ENCODE measurements at places on chromosomes 4 and X.

DNA sequence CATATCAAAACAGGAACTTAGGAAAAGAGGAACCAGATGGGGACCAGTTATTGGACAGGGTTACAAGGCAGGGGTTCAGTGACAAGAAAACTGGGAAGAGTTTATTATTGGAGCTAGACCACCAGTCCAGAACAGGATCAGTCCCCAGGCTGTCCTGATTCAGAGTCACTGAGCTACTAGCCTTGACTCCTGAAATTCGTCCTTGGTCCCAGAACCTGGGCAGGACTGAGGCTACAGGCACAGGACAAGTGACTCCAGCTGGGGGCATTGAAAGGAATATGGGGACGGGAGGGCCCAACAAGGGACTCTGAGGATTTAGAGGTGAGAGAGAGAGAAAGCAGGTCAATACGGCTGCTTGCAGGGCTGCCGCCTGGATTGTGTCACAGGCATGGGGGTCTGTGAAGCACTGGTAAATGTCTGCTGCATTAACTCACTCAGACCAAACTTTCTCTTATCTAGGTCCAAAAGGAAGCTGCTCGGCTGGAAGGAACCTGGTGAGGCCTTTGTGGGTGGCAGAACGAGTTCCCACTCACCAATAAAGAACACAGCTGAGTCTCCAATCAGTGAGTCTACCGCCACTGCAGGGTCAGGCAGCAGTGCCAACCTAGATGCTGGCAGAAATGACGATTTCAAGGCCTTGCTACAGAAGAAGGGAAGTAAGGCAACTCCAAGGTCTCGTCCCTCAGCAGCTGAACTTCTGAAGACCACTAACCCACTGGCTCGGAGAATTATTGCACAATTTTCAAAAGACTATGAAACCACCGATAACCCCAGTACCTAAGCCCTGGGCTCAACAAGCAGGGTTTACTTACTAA lies 11.3 kb upstream of the RTL5 start:
- DNase-seq = no peak

- no peak for DNase-seq
Observed at GRCh38 chr4:185357211-185357610, 38.5 kb downstream of the LRP2BP start.

- DNase-seq = no peak
Observed at GRCh38 chr4:176436293-176436973, 116.7 kb downstream of the SPCS3 start.

DNA sequence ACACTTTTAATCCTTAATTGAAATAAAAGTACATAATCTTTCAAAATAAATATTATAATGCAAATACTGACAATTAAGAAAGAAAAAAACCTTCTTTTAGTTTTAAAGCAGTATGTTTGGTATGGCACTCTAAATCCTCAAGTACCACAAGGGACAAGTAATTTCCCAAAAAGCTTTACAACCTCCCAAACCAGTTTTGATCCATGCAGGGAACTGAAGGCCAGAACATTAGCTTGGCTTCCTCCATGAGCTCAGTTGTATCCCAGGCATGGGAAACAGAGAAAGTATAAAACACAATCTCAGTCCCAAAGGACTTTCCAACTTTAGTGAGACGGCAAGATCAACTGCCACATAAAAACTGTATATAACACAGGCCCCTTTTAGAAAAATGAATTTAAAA lies 82.2 kb downstream of the ZNF330 start:
- no peak for DNase-seq

DNA sequence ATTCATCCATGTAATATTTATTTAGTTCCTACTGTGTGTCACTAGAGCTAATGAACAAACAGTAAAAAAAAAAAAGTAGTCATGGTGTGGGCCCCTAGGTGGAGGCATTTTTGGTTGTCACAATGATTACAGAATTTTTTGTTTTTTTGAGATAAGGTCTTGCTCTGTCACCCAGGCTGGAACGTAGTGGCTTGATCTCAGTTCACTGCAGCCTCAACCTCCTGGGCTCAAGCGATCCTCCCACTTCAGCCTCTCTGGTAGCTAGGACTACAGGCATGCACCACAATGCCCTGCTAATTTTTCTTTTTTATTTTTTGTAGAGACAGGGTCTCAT lies 22.0 kb downstream of the DNAAF6 start:
- DNase-seq = no peak

DNA sequence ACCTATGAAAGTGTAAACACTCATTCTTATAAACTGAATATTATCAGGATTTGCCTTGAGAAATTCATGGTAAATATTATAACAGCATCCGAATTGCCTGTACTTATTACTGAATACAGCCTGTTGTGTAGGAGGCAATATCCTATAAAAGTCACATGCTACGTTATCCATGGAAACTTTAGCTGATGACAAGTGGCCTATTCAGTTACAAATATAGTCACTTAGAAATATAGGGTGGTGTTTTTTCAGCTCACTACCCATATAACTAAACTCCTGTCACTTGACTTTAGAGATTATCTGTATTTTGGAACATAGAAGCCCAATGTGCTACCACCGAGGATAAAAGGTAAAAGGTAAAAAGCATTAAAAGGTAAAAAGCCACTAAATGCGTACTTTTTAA lies 493.4 kb downstream of the INPP4B start:
- DNase-seq = no peak

DNA sequence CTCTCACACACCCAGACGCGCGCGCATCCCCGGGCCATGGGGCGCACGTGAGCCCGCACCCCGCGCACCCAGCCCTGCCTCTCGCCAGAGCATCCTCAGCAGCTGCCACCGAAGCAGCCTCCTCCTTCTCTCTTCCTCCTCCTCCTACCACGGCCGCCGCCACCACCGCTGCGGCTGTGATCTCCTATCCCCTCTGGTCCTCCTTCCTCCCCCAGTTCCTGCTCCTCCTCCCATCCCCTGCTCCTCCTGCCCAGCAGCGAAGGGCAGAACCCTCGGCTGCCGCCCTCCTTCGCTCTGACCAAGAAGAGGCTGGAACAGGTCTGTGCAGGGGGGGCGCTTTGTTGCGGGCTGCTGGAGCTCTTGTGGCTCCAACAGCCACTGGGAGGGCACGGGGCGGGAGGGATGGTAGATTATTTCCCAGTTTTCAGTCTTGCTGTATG lies 148.7 kb upstream of the CHRDL1 start:
- peak; percentile 30 for DNase-seq

DNA sequence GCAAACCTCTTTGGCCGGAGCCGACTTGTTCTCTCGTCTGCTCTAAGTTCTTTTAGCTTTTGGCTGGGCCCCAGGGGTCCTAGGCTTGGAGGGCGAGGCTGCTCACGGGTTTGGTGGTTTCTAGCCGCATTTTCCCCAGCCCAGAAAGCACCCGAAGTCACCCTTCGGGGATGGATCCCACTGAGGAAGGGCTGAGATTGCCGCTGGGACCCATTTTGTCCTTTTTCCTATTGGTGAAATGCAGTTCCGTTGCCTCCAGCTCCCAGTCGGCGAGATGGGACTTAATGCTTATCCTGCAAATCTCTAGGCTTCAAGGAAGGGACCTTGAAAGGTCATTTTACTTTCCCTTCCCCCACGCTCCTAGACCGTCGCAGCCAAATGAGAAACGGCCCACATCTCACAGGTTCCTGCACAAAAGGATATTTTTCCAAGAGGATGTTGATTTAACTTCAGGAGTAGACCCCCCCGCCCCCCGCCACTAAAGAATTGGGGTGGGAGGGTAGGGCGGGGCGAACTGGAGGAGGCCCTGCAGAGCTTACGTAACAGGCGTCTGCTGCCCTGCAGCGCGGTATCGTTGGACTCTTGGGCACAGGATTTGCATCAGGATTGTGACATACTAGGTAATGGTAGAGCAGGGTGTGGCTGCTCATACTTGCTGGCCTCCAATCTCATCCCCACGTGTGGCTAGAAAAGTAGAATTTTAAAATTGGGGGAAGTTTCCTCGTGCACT lies 564 bp downstream of the PGK1 start:
- peak; percentile 31 for DNase-seq

DNA sequence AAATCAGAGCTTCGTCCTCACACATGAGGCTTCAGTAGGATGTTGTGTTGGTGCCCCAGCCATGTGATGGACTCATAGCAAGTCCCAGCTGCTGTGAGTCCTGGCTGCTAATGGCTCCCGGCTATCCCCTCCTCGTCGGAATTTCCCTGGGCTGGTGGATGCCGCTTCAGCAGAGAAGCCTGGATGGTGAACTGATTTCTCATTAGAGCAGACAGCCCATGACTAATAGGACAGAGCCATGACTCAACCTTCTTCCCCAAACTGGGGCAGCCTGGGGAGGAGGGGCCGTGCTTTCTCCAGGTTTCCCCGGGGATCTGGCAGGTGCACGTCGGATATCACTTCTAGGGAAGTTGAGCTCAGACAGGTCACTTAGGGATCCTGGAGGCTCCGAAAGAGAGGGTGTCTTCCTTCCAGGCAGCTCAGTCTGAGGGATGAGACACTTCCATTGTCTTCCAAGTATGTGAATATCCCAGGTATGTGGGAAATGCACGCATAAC lies 112.7 kb downstream of the ASMT start:
- no peak for DNase-seq

DNA sequence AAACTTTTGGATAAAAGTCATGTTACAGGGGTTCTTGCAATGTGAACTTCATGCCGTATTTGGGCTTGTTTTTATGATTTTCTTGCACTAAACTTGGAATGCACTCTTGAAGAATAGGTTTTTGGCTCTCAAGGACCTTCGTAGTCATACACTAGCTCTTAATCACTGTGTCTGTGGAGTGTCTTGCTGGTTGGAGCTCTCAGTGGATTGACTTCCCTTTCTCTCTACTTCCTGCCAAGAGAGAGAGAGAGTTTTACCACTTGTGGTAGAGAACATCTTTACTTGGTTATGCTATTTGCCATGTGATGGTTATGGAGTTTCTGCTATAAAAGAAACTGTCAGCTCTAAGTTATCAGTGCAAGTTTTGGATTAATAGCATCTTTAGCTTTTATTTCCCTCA lies 112.4 kb downstream of the BMPR1B start:
- DNase-seq = no peak

GRCh38 chrX:130545796-130546195 lies 144.0 kb downstream of the RBMX2 start:
- DNase-seq = no peak

DNA sequence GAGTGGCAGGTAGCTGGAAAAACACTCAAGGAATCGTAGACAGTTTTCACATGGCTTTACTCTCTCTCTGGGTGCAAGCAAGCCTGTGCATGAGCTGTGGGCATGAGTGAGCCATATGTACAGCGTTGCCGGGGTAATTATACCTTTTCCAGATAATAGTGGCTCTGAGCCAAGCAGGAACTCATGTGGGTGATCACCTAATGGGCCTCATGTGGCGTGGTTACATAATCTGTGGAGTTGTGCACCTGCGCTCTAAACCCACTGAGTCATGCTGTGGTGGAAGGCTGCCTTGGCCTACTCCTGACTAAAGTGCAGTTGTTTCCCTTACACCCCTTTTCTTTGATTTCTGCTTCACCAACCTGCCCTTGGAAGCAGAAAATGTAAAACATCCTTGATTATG lies 1564.5 kb upstream of the PCDH10 start:
- DNase-seq = no peak

GRCh38 chr4:99336553-99336952 lies 15.4 kb upstream of the ADH1B start:
- DNase-seq = no peak

DNA sequence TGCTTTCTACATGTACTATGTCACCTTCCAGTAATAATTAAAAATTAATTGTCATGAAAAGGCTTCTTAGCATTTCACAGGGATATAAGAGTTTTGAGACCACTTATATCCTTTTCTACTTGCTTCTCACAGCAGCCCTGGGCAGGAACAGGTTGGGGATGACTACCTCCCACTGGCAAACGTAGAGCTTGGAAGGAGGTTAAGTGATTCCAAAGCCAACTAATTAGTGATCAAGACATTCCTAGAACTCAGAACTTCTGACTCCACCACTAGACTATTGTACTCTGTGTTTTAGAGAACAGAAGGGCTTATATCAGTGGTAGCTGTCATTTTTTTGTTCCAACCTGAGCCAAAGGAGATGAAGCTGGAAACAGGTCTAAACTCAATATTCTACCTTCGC lies 364.5 kb upstream of the BOD1L1 start:
- no peak for DNase-seq

DNA sequence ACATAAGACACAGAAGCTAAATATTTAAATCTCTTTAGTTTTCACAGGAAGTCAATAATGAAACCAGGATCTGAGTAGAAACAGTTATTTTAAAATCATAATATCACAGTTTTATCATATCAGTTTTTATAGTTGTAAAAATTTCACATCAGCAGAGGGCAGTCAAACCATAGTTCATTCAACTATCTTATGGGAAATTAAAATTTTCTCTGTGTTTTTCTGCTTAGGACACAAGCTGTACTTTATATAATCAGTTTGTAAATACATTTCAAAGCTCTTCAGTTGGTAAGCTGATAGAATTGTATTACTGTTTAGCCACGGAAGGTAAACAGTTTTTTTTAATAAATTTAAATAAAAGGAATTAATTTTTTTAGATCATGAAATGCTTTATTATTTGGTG lies 204.8 kb upstream of the NUDT6 start:
- no peak for DNase-seq

DNA sequence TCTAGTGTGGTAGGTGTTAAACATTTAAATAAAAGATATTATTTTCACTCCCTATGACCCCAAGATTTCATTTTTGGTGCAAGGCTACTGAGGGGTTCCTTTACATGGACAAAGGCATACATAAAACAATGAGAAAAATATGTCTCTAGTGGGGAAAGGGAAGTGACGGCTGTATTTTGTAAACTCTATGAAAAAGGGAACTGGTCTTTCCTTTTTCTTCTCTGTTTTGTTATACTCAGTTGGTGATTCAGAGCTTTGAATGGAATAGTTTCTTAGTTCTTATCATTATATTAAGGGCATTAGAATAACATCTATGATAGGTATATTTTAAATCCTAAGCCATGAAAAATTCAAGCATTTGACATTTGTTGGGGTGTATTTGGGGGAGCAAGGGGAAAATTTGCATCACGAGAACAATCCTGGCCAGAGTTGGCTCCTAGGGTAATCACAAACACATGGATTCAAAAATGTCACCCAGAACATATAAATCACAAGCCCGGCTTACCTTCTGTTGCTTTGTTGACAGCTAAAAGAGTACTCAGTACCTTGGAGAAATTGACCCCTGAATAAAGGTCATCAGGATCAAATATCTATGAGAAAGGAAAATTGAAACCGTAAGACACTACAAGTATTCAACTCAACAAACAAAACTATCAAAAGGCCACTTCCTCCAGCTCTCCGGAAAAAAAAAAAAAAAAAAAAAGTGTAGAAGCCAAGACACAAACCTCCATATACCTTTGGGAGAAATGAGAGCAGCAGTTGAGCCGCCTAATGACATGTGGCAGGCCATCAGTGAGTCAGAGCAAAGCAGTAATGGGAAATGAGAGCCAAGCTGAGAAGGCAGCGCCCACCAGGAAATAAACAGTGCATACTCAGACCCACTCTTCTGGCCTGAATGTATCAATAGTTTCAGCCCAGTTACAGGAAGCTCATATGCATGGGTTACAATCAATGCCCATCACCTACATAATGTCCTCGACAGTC lies 33.4 kb downstream of the ARHGEF6 start:
- no peak for DNase-seq

- DNase-seq = no peak
Observed at GRCh38 chrX:997631-998137, 214.8 kb downstream of the CRLF2 start.

GRCh38 chrX:105715746-105716145 lies 106.6 kb upstream of the NRK start:
- DNase-seq = no peak

- no peak for DNase-seq
Observed at GRCh38 chr4:20348411-20348810, 96.7 kb downstream of the SLIT2 start.
